Activated effector memory CD4-positive, alpha-beta T cell treated with Interleukin-2 at 50 U/mL for 16 hours (primary cell): ENCODE measurements at places on chromosomes 3 and 15.

GRCh38 chr3:146491303-146491702 is 21.9 kb upstream of the PLSCR2 start:
- no peak for DNase-seq

- DNase-seq: no peak
Observed at GRCh38 chr3:37189109-37189508, 14.7 kb upstream of the LRRFIP2 start.

GRCh38 chr3:43537225-43537624 is 84.6 kb downstream of the ANO10 start:
- no peak for DNase-seq

DNA sequence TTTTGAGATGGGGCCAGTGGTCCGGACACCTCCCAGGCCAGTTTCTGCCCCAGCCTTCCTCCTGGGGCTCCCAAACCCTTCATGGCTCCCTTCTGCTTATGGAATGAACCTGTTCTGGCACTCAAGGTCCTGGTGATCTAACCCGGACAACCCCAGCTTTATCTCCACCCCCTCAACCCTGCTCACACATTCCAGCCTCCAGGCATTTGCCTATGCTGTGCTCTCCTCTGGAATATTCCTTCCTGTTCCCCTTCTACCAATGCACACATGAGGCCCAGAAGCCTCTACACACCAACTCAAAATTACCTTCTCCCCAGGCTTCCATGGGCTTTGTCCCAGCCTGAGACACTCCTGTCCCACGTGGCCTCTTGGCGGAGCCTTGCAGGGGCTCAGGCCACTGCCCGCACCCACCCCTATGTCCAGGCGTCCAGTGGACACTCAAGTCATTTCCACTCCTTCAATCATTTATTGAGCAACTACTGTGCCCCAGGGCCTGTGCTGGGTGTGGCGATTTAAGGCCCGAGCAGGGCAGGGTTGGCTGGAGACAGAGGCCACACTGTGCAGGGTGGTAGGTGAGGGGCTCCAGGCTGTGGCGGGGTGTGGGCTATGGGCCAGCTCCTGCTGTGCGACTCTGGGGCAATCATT is 18.8 kb downstream of the PLXND1 start:
- DNase-seq: no peak

GRCh38 chr15:62149729-62150128 is 15.4 kb downstream of the C2CD4B start:
- no peak for DNase-seq

- no peak for DNase-seq
Observed at GRCh38 chr15:42511007-42511391, 15.6 kb downstream of the SNAP23 start.

GRCh38 chr3:157669416-157669815 is 166.2 kb upstream of the VEPH1 start:
- DNase-seq: no peak

DNA sequence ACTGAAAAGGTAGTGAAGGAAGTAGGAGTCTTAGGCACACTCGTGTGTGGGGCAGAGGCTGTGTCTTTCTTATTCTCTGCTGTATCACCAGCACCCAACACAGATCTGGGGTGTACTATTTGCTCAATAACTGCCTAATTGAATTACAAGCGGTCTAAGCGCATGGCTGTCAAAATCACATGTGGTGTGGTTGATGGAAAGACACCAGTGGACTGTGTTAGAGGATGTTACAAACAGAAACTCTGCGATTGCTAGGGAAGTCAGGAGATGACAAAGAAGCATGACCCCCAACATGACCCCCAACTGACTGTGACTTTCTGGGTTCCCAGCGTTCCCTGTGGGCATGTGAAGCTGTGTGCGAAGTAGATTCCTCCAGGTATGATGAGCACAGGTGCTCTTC is 32.0 kb downstream of the ATG7 start:
- no peak for DNase-seq

GRCh38 chr15:64917211-64917610 is 5.5 kb downstream of the ANKDD1A start:
- no peak for DNase-seq

- DNase-seq: no peak
Observed at GRCh38 chr3:161798016-161798415, 301.4 kb downstream of the OTOL1 start.

DNA sequence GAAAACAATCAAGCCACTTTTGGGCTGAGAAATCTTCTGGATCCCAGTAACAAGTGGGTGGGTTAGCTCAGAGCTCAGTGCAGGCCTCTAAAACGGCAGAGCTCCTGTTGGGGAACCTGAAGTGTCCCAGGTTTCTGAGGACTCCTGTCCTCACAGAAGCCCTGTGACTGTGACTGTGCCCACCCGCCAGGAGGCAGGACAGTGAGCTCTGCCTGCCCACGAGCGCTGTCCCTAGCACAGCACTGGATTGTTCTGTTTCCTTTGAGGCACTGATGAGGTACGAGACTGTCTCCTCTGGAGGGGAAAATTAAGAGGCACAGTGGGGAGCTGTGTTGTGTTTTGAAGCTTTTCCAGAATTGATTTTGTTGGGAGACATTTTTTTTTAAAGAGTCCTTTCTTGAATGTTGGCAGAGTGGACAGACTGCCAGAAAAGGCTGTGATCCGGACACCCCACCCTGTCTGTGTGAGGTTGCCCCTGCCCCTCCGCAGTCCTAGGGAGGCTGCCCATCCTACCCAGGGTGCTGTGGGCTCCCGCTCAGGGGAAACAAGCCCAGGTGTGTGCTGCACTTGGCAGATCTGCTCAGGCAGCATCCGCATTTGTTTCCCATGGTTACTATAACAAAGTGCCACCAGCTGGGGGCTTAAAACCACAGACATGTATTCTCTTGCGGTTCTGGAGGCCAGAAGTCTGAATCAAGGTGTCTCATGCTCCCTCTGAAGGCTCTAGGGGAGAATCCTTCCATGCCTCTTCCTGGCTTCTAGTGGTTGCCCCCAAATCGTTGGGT is 66.6 kb upstream of the LARS2 start:
- no peak for DNase-seq

GRCh38 chr15:56045068-56045748 is 51.8 kb upstream of the NEDD4 start:
- DNase-seq: no peak

DNA sequence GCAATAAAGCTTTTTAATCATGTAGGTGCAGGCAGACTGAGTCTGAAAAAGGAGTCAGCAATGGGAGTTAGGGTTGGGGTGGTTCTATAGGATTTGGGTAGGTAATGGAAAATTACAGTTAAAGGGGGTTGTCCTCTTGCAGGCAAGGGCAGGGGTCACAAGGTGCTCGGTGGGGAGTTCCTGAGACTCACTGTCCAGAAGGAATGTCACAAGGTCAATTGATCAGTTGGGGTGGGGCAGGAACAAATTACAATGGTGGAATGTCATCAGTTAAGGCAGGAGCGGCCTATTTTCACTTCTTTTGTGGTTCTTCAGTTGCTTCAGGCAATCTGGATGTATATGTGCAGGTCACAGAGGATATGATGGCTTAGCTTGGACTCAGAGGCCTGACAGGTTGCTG is 13.9 kb downstream of the CCR5AS start:
- no peak for DNase-seq

DNA sequence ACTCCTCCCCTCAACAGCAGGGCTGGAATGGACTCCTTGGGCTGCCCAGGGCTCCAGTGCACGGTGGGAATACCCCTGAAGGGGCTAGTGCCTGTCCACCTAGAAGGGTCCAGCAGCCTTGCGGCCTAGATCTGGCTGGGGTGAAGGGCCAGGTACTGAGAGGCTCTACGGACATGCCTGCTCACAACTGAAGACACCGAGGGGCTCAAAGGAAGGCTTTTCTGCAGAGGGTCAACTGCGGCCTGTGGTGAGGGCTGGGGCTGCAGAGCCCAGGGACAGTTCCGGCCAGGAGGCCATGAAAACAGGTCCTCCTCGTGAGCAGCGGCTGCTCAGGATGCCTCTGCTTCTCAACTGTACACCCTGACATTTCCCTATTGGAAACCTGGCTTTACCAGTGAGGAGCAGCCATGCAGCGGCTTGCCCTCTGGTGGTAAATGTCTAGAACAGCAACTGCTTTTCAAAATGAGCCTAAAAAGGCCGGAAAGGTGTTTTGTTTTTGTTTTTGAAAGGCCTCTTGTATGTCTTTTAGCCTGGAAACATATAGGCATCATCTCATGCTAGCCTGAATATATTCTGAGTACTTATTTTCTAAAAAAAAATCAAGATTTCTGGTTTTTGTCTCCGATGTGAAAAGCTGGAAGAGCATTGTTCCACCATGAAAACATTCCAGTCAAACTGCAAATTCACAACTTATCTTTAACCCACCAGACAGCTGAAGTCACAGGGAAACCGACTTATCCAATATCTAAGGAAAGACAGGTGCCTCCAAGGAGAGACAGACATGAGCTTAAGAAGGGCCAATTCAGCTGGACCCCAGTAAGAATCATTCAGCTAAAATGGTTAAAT is 163.4 kb downstream of the KLF13 start:
- peak; percentile 18 for DNase-seq

GRCh38 chr15:66133247-66133885 is 120.2 kb downstream of the MEGF11 start:
- no peak for DNase-seq

DNA sequence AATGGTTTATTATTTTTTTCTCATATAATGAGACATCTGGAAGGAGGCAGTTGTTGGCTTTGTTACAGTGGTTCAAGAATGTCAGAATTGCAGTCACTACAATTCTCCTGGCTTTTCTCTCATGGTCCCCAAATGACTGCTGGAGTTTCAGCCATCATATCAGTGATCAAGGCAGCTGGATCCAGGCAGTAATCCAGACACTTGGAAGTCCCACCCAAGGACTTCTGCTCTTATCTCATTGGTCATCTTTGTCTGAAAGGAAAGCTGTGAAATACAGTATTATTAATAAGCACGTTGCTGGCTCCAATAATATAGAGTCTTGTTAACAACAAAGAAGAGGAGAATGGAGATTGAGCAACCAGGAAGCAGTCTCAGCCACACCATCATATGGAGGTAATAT is 22.9 kb upstream of the MED12L start:
- DNase-seq: no peak
